ENCODE measurements at places on chromosomes 1 and 21.

DNA sequence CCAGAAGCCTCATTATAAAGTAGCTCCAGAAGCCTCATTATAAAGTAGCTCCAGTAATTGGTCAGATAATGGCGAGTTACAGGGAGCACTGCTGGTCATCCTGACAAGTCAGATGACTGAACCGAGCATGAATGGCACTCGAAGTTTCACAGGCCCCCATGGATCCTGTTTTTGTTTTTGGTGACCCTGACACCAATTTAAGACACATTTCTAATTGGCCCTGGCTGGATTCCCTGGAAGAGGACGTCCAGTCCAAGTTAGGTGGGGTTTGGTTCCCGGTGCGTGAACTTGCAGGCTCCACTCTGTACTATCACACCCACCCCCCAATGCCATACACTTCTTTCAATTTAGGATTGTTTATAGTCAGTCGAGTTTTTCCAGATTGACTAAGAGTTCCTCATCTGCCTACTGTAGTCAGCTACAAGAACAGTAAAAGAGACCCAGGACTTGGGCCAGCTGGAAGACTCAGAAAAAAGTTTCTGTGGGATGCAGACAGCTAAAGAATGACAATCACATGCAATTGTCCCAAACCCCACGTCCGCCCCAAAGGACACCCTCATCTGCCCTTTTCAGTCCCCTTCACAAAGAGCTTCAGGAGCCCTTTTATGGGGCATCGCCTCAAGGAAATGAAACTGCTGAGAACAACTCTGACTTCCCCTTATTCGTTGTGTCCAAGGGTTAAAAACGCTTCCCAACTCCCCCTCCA lies 2.7 kb downstream of the DHRS3 start:
- DNase-seq = no peak

DNA sequence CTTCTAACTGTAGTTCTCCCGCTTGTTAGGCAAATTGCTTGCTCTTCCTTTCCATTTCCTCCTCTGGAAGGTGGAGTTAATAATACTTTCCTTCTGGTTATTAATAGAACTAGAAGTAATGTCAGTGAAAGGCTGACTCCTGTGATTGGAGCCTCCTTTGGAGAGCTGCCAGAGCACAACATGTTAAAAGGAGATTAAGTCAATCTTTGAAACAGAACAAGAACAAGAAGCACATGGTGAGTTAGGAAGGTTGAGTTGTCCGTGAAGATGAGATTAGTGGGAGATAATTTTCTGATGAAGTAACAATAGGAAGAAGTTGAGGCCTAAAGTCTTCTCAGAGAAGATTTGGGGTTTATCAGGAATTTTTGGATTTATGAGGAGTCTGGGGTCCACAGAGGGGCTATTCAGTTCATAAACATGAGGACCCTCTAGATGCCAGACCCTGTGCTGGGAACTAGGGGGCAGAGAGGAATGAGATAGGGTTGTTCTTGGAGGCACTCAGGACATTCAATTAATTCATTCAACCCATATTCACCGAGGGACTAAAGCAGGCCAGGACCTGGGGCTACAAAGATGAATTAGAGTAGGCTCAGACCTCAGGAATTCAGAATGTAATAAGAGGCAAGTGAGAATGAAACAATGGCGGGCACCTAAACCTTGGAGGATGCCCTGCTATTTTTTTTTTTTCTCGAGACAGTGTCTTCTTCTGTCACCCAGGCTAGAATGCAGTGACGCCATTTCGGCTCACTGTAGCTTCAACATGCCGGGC lies 40.7 kb upstream of the DHCR24 start:
- DNase-seq = no peak

GRCh38 chr1:58123051-58123450 lies 423.5 kb downstream of the OMA1 start:
- DNase-seq = no peak

DNA sequence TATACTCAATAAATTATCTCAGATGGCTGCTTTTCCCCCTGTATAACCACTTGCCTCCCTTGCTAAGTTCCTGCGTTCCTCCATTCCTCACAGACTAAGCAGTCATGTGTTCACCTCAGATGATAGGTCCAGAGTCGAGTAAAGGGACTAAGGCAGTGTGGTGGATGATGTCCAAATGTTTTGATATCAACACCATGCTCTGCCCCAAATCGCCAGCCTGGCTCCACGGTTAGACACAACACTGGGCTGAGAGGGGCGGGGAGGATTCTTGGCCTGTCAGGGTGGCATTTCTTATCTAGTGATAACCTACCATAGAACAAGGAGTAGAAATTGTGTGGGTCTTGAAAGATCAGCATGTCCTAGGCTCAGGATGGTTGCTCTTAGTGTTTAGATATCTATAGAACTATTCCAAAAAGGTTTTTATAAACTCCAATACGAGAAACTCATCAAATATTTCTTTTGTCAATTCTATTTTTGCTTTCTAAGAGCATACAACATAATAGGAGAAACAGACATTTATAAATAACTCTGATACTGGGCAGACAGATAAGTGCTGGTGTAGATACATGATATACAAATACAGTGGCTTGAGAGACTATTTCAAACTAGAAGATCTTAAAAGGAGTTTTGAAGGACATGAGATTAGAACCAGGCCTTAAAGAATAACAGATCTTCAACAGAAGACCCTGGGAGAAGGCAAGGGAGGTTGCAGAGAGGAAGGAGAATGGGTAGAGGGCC lies 21.5 kb downstream of the GJA5 start:
- DNase-seq = no peak

- no peak for DNase-seq
Measured at GRCh38 chr1:33141781-33142180, 40.1 kb downstream of the TRIM62 start.

GRCh38 chr1:240255922-240256321 lies 164.2 kb downstream of the FMN2 start:
- DNase-seq = no peak

DNA sequence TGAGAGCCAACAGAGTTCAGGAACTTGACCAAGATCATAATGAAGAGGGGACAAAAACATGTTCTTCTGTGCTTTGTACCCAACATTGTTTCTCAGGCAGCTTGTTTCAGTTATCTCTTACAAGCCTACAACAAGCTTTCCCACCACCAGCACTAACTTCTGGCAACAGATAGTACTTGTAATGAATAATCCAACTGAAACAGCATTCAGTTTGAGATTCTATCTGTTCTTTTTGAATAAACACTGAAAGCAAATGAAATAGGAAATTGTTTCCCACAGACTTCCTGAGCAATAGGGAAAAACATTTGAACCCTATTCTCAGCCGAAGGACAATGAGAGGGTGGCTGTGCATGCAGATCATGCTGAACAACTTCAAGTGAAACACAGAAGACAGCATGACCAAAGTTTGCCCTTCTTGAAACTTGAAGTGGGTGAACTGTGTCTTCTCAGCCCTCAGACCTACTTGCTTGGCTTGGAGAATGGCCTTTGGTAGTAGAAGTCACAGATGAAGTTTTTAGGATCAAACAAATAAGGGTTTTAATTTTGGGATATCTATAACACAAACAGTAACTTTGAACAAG lies 11.2 kb upstream of the HOOK1 start:
- DNase-seq = no peak

- DNase-seq = no peak
Measured at GRCh38 chr1:205069371-205070125, 14.7 kb downstream of the TMEM81 start.

- no peak for DNase-seq
Measured at GRCh38 chr1:27562021-27562420, 41.9 kb downstream of the AHDC1 start.

DNA sequence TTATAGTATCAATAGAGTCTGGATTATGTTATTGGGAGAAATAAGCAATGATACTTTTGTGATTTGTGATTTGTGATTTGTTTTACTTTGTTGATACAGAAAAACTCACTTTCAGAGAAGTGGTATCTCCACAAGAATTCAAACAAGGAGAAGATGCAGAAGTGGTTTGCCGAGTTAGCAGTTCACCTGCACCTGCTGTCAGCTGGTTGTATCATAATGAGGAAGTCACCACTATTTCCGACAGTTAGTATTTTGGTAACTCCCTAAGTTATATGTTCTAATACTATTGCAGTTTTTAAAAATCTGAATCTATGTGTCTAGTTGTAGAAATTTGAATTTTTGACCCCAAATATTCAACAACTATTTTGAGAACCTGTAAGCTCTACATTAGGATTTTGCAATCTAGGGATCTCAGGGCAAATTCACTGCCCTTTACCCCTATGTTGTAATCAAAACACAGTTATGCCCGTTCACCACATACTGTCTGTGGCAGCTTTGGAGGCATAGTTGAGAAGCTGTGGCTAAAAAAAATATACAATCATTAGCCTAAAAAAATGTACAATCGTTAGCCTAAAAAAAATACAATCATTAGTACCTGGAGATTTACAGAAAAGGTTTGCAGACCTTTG lies 288.1 kb downstream of the NCAM2 start:
- no peak for DNase-seq

- DNase-seq = no peak
Measured at GRCh38 chr1:212683357-212683722, 16.3 kb downstream of the BATF3 start.

DNA sequence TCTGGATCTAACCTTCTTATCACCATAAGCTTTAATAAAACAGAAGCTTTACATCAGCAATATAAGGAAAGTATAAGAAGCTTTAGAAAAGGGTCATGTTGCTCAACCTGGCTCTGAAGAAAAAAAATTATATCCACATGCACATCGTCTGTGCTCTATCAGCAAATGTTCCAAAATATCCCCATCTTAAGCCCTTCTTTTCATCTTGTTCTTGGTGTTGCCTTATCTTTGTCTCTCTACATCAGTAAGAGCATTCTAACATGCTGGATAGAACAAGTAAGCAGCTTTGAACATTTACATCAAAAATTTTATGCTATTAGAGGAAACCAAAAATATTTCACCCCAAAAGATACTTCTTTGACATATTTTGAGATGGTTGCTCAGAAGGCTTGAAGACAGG lies 157.8 kb upstream of the SNX7 start:
- no peak for DNase-seq

DNA sequence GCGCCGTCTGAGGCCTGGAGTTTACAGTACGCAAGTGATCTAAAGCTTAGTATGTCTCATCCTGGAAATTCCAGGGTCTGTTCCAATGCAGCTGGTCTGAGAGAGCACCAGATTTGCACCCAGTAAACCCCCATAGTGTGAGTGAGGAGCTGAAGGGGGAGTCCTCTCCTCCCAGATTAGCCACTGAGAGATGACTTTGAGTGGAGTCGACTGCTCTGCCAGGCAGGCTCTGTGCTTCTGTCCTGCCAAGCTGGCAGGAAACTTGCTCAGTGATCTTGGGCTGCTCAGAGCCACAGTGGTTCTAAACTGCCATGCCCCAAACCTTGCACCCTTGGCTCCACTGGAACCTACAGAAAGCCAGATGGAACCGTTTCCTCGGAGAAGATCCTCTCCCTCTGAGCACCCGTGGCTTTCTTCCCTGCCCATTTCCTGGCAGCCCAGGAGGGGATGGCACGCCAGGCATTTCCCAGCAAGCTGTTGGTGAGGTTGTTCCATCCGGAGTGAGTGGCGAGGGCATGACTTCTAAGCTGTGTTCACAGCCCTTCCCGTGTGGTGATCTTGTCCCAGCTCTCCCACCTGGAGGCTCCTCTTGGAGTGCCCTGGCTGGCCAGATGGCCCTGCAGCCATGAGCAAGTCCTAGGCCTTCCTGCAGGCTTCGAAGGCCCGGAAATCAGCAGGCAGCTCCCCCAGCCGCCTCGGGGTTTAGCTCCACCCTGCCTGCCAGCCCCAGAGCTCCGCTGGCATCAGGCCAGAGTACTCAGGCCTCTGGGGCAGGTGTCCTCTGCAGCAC lies 125.9 kb upstream of the VAMP3 start:
- no peak for DNase-seq

DNA sequence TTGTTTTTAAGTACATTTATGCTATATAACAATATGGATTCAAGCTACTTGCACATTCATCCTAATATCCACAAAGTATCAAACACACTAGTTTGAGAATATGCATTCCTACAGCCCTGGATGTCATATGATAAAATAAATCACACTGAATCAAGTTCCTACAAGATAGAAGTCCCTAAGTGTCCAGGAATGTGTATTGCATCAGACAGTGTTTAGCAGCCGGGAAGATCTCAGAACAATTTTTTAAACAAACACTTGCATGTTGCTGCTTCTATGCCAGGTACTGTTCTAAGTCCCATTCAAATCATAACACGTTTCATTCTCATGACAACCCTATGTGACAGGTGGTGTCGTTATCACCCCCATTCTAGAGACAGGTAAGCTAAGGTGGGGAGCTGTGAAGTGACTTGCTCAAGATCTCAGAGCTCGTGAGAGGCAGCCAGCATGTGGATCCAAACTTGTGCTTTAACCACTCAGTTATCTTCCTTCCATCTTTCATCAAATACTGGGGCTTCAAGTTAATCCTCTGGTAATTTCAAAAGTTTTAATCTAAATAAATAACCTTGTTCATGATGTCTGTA lies 68.3 kb upstream of the KIF26B start:
- no peak for DNase-seq

DNA sequence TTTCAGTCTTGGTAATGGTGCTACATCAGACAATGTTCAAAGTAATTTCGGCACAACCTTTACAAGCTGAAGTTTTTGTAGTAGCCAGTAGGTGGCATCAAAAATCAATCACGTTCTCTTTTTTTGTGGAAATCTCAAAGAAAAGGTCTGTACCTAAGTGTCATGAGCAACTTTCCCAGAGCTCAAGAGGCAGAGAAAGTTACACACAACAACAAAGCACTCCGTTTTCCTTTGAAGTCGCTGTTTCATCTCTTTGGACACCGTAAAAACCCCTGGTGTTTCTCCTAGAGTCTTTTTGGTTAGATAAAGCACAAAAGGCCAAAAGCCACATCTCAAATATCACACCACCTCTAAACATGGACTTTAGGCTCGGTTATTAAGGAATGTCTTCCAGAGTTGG lies 131.6 kb downstream of the LHX8 start:
- DNase-seq = no peak

DNA sequence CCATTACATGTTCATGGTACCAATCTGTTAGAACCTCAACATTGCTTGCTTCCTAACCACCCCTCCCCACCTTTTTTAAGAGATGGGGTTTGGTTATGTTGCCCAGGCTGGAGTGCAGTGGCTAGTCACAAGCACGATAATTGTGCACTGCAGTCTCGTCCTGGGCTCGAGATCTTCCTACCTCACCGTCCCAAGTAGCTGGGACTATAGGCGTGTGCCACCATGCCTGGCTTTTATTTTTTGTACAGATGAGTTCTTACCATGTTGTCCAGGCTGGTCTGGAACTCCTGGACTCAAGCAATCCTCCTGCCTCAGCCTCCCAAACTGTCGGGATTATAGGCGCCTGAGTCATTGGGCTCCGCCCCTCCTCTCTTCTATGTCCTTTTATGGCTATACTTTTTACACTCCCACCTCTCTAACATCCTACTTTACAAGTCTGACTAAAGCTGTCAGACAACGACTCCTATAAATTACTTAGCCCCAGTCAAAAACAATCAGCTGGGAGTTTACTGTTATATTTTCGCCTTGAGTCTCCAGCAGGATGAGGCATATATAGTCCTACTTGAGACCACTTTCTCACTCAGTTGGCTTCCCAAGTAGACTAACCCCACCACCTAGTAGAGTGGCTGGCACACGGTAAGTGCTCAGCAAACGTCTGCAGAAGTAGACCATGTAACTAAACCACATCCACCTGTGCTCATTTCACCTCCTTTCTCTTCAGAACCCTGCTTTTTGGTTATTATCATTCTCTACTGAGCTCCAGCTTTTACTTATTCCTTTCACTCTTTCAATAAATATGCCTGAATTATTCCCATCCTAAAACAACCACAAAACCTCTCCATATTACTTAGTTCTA lies 13.8 kb downstream of the ENSA start:
- DNase-seq = no peak

GRCh38 chr1:236844499-236845271 lies 49.6 kb downstream of the MTR start:
- DNase-seq = no peak

- no peak for DNase-seq
Measured at GRCh38 chr1:59768792-59769735, 45.7 kb upstream of the HOOK1 start.

All from WTC11 (cell line).